ENCODE measurements at places on chromosomes 5 and 9. TPM values are rescaled to one million over a fixed set of nuclear protein-coding genes. Genes with fewer than 3 reads are reported as not detected.

DNA sequence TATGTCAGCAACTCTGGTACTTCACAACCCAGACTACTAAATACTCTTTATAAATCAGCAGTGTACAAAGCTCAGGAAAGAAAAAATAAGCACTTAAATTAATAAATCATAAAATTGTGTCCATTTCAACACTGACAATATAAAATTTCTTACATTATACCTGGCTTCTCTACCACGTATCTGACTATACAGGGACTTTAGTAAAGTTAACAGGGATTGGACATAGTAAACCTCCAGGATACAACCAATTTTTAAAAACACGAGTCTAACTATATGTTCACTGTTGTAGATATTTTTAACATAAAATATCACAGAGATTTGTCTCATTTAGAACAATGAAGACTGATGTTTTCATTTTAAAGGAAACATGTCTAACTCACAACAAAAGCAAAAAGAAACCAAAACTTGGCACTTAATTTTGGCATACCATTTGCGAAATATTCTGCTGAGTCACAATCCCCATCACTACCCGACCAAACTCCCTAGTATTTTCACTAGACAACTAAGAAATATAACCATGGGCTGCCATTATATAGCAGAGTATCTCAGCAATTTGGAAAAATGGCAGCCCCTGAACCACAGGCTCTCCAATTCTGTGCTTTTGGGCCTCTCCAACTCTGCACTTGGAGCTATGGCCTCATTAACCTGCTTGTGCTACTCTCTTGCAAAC, 14.4 kb downstream of the FAM169A start:
- DNase-seq, result no peak

DNA sequence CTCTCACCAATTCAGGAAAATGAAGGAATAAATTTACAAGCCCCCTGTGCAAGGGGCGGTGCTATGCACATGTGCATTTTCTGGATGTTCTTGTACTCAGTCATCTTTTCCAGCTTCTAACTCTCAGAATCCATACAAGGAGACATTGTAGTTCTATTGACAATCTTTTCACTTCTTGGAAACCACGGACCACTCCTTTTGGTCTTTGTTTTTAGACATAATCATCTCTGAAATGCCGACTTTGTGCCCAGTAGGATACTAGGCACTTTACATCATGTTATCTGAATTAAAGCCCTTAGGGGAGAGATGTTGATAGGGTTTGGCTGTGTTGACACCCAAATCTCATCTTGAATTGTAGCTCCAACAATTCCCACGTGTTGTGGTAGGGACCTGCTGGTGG, 322.6 kb upstream of the WWC1 start:
- DNase-seq, result no peak

- DNase-seq, result no peak
Measured at GRCh38 chr5:10201223-10201868, 48.3 kb downstream of the ATPSCKMT start.

ADAMTS19 gene
- total RNA-seq, result 1.3 TPM

GRCh38 chr5:29899583-29899982, 1293.9 kb upstream of the CDH6 start:
- DNase-seq, result no peak

GRCh38 chr5:53151713-53152458, 42.3 kb upstream of the MOCS2 start:
- DNase-seq, result peak; percentile 30

GRIN3A gene
- under 0.01 TPM for total RNA-seq

PSD2 gene
- total RNA-seq, result 0.52 TPM
